Stimulated activated CD4-positive, alpha-beta T cell treated with anti-CD3 and anti-CD28 coated beads, Interleukin-15, amount 100 ng/mL, for 1 hour (primary cell): ENCODE measurements at places on chromosomes 4 and X.

DNA sequence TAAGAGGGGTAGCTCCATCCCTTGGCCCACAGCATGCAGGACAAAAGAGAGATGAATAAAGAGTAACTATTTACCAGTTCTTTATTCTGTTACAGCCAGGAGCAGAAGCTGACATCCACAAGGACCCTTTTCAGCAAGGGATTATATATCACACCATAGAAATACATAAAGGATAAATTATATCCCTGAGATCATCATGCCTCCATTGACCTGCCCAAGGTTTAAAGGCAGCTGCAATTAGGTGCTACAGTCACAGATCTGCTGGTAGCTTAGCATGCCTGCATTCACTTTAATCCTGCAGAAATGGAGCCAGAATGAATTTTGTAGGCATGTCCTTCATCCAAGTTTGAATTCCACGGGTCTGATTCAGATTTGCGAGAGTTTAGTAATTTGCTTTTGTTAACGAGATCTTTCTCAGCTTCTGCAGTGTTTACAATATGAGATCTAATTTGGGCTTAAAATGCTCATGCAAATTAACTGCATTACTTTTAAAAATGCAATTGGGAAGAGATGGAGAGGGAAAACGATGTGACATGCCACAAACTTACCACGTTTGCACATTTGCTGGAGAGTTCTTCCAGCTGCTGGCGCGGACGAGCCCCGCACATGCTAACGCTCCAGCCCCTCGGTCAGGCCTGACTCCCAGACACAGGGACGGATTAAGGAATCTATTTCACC, 327.0 kb upstream of the NOCT start:
- no peak for DNase-seq

DNA sequence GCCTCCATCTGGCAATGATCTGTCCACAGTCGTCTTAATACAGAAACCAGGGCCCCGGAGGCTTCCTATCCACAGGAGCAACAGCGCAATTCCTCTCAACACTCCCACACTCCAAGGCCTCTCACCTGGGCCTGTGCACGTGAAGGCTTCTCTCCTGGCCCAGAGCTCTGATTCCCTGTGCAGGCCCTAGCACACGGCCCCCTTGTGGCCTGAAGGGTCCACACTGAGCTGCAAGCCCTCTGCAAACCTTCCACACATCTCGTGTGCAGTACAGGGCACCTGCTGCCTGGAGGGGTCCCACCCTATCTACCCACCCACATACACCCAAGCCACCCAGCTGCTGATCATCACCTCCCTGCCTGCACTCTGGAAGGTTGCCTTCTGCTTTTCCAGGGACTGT, 150.1 kb upstream of the NUDT10 start:
- DNase-seq = no peak

DNA sequence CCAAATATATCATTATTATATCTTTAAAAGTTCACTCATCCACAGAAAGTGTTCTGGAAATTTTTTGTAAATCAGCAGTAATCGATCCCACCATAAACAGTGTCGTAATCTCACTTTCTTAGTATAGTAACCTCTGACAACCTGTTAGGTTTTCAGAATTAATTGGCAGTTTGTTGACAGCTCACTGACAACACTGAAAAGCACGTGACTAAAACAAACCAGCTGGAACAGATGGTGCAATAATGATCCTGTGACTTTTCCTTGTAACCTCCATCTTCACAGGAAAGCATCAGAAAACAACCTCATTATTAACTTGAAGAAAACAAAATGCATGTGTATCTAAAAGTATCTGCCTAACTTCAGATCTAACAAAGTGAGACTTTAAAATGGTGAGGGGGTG, 48.5 kb downstream of the FSTL5 start:
- no peak for DNase-seq

DNA sequence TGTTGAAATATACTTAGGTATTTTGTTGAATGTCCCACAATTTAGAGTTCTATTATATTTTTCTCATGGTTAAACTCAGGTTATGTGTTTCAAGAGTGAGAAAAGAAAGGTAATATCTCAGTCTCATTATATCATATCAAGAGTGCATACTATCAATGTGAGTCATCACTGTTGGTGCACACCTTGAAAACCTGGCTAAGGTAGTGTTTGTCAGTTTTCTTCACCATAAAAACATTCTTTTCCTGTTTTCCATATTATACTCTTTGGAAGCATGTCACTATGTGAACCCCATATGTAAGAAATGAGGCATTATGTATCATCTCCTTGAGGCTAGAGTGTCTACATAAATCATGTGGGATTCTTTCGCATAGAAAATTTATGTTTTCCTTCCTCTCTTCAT, 307.6 kb upstream of the CTSO start:
- DNase-seq = no peak

DNA sequence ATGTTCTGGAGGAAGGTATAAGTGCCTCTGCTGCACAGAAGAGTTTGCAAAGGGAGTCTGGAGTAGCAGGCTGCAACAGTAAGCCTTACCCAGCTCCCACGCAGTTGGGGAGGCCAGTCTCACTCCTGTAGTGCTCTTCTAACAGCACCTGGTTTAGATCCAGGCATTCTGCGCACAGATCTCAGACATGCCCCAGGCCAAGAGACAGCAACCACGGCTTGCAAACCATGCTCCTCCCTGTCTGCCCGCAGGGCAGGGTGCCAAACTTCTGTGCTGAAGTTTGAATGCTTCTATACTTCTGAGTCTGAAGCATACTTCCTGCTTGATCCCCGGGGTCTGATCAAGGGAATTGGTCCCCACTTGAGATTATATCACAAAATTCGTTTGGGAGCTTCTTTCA, 106.3 kb downstream of the LINC00632 start:
- no peak for DNase-seq

DNA sequence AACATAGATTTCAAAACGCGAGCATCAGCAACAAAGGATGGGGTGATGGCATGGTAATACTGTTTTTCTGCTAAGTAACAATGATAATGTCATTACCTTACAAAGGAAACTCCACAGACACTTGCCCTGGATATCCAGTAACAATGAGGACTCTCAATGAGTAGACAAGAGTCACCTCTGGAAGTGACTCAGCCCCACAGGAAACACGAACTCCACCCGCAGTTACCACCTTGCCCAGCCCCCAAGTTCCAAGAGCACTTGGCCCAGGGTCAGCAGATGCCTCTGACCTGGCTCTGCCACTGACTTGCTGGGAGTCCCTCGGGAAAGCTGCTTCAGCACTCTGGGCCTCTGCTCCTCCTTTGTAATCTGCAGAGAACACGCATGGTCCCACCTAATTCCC, 110.3 kb upstream of the MAP3K15 start:
- DNase-seq = no peak

DNA sequence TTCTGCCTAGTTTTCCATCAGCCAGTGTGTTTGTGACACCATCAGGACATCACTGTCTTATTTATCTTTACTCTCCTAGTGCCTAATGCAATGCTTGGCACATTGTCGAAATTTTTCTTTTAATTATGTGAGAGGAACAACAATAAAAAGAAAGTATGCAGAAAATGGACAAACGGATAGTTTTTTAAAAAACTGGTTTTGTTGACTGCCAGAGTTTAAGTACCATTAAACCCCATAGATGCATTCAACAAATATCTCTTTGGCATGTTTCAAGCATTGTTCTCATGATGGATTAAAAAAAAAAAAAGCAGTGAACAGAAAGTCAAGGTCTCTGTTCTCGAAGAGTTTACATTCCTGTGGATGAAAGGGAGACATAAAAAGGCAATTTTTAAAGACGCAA, 398.4 kb downstream of the PPP3CA start:
- no peak for DNase-seq

- DNase-seq = no peak
Observed at GRCh38 chrX:29913647-29914046, 301.7 kb upstream of the MAGEB2 start.

GRCh38 chr4:182925855-182926254, 8.7 kb upstream of the DCTD start:
- DNase-seq = no peak

DNA sequence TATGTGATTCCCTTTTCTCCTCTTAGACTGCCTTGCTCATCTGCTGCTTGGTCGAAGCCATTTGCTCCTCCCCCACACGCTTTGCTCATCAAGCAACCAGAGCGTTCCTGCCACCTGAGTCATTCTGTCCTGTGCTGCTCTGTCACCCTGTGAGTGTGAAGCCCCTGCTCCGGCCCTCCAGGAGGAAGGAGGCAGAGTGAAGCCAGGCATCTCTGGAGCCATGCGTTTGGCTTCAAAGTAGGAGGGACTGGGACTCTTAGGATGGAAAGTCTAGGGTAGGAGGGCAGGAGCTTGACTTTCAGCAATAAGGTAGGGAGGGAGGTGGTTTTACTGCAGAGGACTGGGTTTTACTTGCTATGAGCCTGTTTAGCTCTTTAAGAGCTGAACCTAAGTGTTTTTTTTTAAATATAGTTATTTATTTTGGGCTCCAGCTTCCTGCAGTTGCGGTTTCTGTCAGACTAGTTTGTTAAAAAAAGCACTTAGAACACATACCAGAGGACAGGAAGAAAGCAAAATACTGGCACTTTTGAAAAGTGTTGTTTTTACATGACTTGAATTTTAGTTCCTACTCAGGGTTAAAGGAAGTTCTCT, 63.6 kb downstream of the SPINK2 start:
- peak; percentile 50 for DNase-seq

- DNase-seq = no peak
Observed at GRCh38 chr4:78379991-78380729, 171.4 kb upstream of the ANXA3 start.

- no peak for DNase-seq
Observed at GRCh38 chr4:123848606-123849005, 452.0 kb downstream of the SPRY1 start.

- DNase-seq = no peak
Observed at GRCh38 chr4:7654550-7655445, 220.1 kb upstream of the PSAPL1 start.

- no peak for DNase-seq
Observed at GRCh38 chrX:138745196-138745595, 33.7 kb upstream of the FGF13 start.

DNA sequence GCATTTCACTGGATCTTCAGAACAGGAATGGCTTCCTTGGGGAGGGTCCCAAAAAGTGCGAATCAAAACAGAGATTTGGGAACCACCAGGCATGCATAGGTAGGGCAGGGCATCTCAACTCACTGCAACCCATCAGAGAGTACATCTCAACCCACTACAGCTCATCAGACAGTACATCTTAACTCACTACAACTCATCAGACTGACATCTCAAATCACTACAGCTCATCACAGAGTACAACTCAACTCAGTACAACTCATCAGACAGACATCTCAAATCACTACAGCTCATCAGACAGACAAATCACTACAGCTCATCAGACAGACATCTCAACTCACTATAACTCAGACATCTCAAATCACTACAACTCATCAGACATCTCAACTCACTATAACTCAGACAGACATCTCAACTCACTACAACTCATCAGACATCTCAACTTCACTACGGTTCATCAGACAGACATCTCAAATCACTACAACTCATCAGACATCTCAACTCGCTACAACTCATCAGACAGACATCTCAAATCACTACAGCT, 47.5 kb upstream of the CLDN34 start:
- no peak for DNase-seq
